Activated CD4-positive, alpha-beta T cell treated with anti-CD3 and anti-CD28 coated beads for 36 hours (primary cell): ENCODE measurements at places on chromosomes 1 and 21. TPM values are rescaled to one million over a fixed set of nuclear protein-coding genes. Genes with fewer than 3 reads are reported as not detected.
A peak's percentile ranks its signal among the peaks of the same experiment; 100 is the strongest.

DNA sequence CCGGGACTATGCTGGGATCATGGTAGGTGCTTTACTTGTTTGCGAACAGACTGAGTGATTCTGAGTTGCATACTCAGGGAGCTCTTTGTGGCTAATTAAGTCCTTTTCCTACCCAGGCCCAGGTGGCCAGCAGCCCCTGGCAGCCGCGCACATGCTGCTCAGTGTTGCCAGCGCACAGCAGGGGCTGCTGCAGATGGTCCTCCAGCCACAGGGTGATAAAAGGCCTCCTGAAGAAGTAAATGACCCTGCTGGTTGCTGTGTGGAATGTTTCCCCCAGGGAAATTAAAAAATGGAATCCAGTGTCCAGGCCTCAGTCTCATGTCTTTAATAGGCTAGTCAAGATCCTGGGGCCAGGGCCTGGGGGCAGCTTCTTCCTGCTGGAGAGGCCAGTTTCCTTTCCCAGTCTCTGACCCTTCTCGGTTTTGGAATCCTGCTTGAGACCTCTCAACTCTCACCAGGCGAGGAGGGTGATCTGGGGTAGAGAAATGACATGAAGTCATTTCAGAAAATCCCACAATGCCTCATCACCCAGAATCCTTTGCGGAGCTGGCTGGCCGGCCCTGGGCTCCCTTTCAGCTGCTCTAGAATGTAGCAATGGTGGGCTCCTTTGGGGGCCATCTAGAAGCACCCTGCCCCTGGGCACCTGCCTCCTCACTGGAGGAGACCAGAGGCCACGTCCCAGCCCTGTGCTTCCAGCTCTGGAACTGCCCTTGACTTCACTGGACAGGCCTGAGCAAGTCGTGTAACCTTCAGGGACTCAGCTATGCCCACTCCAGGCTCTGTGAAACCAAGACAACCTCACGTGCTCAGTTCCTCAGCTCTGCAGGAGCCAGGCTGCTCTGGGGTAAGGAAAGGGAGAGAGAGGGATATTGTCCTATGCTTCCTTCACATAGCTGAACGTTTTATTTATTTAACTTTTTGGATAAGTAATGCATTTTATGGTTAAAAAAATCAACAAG lies 131.4 kb downstream of the MRPS6 start:
- H3K27ac ChIP-seq: no peak overlapping the region
- peaks cover 20% of the 10 kb centered on the region for H3K4me1 ChIP-seq
- H3K27me3 ChIP-seq: peaks cover 3% of the 10 kb centered on the region
- H3K4me3 ChIP-seq: no peak overlapping the region
- no peaks in the 10 kb centered on the region for H3K36me3 ChIP-seq

DNA sequence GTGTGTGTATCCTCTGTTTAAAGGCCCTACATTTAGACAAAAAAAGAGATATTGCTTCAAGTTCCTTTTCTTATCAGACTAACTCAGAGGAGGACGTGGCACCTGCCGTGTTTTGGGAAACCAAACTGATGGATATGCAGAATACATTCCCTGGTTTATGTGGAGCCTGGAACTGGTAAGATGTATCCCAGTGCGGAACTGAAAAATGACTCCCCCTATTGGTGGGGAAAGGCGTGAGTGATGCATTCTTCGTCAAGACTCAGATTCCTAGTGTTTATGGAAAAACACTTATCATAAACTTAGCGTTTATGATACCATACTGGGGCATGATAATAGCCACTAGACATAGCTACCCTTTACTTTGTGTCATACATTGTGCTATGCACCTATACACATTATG lies 154.2 kb downstream of the ZNF326 start:
- no peak for DNase-seq
- no peak overlapping the region for H3K4me3 ChIP-seq
- no peak overlapping the region for H3K27ac ChIP-seq

DNA sequence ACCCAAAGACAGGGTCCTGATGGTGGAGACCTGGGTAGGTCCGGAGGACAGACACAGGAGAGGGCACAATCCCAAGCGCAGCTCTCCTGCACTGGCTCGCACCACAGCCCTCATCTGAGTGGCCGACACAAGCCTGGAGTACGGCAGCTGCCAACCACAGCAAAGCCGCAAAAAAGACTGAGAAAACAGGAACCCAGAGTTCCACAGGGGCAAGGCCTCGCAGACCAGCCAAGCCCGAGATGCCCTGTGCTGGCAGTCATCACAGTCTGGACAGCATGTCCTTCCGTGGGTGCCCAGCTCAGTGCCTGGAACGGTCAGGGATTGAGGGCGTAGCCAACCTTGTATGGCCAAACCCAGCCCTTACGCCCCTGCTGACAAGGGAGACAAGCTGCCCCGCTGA lies 11.4 kb downstream of the ZBTB48 start:
- H3K27me3 ChIP-seq: no peaks in the 10 kb centered on the region
- peak overlapping the region; percentile 63 for H3K27ac ChIP-seq
- peaks cover 22% of the 10 kb centered on the region for H3K36me3 ChIP-seq
- no peak for DNase-seq
- H3K4me1 ChIP-seq: peaks cover 7% of the 10 kb centered on the region

- H3K4me3 ChIP-seq: no peak overlapping the region
- peaks cover 27% of the 10 kb centered on the region for H3K4me1 ChIP-seq
- DNase-seq: no peak
- H3K36me3 ChIP-seq: no peaks in the 10 kb centered on the region
- H3K27ac ChIP-seq: no peak overlapping the region
- H3K27me3 ChIP-seq: no peaks in the 10 kb centered on the region
Measured at GRCh38 chr1:21955058-21955457, 17.9 kb upstream of the HSPG2 start.

- no peak within 1 kb of the TSS for H3K4me3 ChIP-seq
- DNase-seq: no peak
- no peaks in the 10 kb centered on the region for H3K36me3 ChIP-seq
- H3K27me3 ChIP-seq: peaks cover 32% of the 10 kb centered on the region
Measured at GRCh38 chr21:41507521-41508414, at the start of gene TMPRSS2. TSS of gene TMPRSS2 (minus strand) at chr21:41508158. CDS start at chr21:41498133, 10,025 bp downstream.

- H3K4me3 ChIP-seq: no peak overlapping the region
- no peak for DNase-seq
- peaks cover 25% of the 10 kb centered on the region for H3K27me3 ChIP-seq
- H3K4me1 ChIP-seq: no peaks in the 10 kb centered on the region
- no peak overlapping the region for H3K27ac ChIP-seq
Measured at GRCh38 chr1:32878183-32878582, 7.5 kb upstream of the FNDC5 start.

GRCh38 chr1:54640361-54640760 lies 1.2 kb upstream of the MROH7 start:
- no peaks in the 10 kb centered on the region for H3K36me3 ChIP-seq
- no peak overlapping the region for H3K4me3 ChIP-seq
- H3K27ac ChIP-seq: no peak overlapping the region
- no peaks in the 10 kb centered on the region for H3K4me1 ChIP-seq
- no peak for DNase-seq

DNA sequence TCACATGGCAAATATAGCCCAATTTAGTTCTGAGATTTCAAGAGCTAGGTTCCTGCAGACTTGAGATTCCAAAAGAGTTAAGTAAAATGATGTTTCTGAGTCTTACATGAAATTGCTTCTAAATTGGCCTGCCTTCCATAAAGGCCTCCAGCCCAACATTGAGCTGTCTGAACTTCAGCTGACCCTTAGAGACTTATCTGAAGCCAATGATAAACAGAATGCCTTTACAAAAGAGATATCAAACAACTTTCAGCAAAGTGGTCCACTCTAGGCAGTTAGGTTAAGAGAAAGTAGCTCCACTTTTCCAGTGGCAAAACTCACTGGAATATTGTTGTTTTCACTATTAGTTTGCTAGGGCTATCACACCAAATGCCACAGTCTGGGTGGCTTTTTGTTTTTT lies 6.3 kb upstream of the RC3H1 start:
- no peak overlapping the region for H3K27ac ChIP-seq
- no peaks in the 10 kb centered on the region for H3K36me3 ChIP-seq
- H3K27me3 ChIP-seq: no peaks in the 10 kb centered on the region

DNA sequence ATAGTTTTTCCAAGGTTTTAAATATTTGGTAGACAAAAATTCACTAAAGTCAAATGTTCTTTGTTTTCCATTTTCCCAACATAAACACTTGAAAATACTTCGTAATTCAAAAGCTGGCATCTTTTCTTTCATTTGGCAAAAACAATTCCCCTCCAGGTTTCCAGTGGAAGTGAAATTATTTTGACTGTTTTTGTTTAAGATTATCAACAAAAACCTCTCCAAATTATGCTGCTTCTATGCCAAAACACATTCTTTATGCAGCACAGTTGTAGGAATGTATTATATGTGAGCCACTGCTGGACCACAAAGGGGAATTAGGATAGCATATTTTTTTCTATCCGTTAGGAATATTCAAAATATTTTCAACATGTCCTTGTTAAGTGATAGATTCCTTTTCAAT lies 44.1 kb downstream of the SLC5A9 start:
- H3K4me3 ChIP-seq: no peak overlapping the region
- H3K27ac ChIP-seq: no peak overlapping the region
- no peaks in the 10 kb centered on the region for H3K4me1 ChIP-seq
- peaks cover 3% of the 10 kb centered on the region for H3K27me3 ChIP-seq

RNF186 gene
- total RNA-seq: not detected

DNA sequence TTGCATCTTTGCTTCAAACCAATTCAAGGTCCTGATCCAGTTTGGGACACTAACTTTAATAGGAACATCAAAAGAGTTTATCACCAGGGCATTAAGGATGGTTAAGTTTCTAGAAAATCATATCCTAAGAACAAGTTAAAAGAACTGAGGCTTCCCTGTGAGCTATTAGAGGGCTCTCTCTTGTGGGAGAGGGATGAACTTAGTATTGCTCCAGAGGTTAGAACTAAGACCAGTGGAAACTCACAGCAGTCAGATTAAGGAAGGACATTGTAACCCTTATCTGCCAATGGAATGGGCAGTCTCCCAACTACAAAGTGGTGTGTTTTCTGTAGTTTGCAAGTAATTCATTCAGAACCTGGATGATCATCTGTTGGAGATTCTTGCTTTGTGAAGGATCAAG lies 36.8 kb downstream of the UBE2U start:
- H3K4me1 ChIP-seq: peaks cover 14% of the 10 kb centered on the region
- no peak overlapping the region for H3K4me3 ChIP-seq
- no peak for DNase-seq
- peaks cover 3% of the 10 kb centered on the region for H3K27me3 ChIP-seq
